Stimulated activated CD8-positive, alpha-beta memory T cell treated with anti-CD3 and anti-CD28 coated beads, Interleukin-2, amount 100 ng/mL, for 48 hours (primary cell): ENCODE measurements at places on chromosomes 4 and X.

DNA sequence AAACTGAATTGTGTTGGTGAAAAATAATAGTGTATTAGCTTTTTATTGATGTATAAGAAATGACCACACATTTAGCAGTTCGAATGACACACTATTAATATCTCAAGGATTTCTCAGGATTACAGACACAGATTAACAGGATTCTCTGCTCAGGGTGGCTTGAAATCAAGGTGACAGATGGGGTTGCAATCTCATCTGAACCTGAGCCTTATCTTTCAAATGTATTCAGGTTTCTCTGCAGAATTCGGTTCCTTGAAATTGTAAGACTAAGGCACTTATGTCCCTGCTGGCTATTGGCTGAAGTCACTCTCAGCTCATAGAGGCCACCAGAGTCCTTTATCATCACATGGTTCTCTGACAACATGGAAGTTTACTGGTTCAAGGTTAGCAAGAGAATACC lies 1780.1 kb downstream of the ARAP2 start:
- no peak for DNase-seq

- no peak for DNase-seq
These were observed 53.3 kb upstream of the WDR1 start for GRCh38 chr4:10169839-10170387.

- no peak for DNase-seq
These were observed 5.5 kb upstream of the NXF3 start for GRCh38 chrX:103098488-103098887.

- no peak for DNase-seq
These were observed 513.6 kb downstream of the FAT4 start for GRCh38 chr4:125828346-125828745.

DNA sequence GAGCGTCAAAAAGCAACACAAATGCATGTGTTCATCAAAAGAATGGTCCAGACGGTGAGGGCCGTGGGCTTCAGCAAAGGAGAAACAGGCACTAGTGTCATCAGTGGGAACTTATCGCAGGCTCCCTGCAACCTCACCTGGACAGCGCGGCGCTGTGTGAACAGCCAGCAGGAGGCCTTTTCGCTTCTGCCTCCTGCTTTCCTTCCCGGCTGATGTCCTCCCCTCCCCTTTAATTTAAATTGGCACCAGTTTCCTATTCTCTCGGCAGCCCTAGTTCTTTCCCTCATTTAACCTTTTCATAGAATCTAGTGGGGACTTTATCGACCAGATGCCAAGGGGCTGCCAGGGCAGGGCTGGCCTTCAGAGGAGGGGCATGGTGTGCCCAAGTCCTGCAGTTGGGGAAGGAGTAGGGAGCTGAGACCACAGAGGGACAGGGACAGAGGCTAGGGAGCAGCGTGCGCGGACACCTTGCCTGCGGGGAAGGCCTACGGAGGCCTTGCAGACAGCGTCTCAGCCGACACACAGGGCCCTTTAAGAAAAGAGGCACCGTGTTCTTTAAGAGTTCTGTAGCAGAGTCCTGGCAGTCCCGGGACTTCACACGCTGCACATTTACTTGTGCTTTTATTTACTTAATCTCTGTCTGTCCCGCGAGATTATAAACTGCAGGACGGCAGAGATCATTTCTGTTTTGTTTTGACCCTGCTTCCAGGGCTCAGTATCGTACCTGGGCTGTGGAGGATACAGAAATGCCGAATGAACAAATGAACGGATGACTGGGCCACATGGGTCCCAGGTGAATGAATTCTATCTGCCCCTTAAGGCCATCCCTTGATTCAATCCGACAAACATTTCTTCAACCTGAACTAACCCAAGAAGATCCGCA lies 8.4 kb upstream of the SORBS2 start:
- DNase-seq: no peak

DNA sequence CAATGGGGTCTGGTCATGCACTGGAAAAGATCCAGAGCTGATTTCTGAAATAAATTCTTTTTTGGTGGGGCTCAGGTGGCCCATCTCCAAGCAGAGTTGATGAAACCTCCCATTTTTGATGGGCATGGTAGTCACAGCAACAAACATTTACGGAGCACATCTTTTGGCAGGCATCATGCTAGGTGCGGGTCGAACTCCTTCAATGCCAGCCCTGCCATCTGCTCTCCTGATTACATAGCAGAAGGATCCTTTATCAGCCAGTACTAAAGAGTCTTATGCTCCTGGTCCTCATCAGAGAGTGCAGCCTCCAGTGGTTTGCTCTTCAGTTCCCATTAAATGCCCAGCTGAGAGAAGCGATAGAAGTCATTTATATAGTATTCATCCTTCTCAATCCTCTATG lies 121.7 kb downstream of the GRXCR1 start:
- no peak for DNase-seq

DNA sequence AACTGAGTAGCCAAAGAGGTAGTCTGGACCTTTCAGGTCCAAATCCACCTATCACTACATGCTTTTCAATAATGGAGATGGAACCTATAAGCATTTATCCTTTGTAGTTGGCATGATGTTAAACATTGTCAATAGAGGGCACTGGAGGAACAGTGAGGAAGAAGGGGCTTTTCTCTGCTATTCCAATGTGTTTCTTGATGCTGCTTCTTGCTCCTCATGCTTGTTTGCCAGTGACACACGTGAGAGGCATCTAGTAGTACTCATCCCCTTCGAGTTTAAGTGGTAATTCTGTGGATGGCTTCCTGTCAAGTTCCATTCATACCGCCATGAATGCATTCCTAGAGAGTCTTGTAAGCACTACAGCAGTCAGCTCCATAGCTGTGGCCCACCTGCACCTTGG lies 84.0 kb downstream of the NAA11 start:
- DNase-seq: no peak

DNA sequence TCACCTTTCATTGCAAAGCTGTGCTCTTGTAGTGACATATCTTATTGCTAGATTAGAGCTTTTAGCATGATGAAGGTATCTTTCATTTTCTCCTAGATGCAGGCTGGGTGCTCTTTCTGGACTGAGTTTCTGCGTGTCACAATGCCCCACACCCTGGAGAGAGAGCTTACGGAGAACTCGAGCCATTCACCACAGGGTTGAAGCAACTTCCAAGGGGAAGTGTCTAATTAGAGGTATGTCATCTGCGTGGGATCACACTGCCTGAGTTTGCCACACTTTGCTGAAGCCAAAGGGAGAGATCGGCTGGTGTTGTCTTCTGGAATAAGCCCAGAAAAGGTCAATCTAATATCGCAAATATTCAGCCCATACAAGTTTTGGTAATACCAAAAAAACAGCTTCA lies 179.3 kb upstream of the MBNL3 start:
- no peak for DNase-seq

DNA sequence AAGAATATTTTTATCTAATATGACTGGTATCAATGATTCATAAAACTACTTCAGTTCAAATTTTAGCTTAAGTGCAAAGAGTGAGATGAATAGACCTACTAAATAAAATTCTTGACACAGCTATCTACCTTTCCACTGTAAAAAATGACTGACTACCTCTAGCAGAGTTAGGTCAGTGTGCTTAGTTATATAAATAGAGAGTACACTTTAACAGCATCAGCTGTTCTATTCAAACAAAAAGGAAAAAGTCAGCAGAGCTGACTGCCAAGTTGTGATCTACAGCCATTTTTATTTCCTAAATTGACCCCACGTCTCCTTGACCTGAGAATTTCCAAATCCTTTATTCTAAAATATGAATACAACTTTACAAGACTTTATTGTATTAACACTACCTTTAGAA lies 262.4 kb downstream of the CAMK2D start:
- DNase-seq: no peak

- DNase-seq: no peak
These were observed 23.4 kb upstream of the HTRA3 start for GRCh38 chr4:8245884-8246833.

- no peak for DNase-seq
These were observed 623.6 kb upstream of the TENM3 start for GRCh38 chr4:181619651-181620050.

DNA sequence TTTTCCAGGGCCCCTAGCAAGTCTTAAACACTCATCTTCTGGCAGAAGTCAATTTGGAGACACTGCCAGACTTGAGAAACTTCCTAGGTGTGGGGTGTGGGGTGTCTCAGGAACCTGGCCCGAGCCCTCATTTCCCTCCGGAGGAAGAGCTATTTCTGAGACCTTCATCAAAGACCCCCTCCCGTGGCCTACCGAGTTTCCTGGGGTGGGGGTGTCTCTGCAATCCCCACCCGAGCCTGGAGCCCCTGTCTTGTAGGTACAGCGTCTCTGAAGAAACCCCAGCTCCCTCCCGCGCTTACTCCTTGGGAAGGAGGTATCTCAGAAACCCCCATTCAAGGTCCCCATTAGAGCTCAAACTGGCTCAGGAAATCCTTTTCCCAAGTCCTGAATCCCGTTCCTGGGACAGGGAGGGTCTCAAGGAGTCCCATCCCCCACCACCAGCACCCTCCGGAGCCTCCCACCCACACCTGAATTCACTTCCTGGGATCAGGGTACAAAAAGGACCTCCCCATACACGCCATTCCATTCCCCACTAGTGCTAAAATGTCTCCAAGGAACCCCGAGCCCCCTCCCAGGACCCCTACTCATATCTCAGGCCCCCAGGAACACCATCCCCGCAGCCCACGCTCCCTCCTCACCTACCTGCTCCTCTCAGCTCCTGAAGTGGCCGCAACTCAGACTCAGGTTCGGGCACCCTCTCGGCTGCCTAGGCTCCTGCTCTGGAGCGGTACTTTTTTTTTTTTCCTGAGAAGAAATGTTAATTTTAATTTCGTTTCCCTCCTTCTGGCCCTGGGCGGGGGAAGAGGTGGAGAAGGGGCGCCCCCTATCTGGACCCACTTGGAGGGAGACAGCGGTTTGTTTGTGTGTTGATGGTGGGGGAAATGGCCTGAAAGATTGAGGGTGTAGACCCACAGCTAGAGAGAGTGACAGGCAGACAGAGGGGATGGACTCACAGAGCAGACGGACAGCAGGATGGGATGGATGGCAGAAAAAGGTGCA lies 1.1 kb downstream of the SLC38A5 start:
- peak; percentile 33 for DNase-seq

GRCh38 chr4:14877246-14878225 lies 124.7 kb upstream of the CPEB2 start:
- no peak for DNase-seq

- DNase-seq: no peak
These were observed 108.2 kb downstream of the EGF start for GRCh38 chr4:110020646-110021443.

DNA sequence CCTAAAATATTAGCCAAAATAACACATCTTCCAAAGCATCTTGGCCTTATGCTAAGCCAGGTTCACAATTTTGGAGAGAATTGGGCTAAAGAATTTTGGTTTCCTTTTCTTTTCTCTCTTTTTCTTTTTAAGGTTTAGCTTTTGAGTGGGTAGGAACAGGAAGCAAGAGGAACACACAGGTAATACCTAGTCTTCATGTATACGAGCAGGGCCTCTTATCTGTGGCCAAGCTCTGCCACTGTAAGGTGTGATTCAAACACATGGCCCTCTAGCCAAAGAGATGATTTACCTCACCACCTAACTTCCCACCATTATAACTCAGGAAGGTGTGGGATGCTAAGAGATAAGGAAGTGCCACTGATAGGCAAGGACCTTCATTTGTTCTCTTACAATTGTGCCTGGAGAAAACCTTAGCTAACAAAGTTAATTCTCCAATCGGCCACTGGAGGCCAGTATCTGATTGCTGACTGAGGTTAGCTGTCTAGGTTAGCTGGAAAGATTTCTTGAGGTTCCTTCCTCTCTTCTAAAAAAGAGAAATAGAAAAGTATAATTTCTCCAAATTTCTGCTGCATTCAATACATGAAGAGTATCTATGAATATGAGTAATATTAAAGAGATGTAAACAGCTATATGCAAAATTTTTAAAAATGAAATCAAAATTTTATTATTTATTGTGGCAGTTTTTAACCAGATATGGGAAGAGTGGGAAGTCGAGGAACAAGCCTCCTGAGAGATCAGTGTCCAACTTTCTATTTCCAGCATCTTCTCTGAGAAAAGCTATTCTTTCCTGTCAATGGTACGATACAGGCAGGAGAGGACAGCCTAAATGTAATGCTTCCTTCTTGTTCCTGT lies 30.1 kb upstream of the BBS7 start:
- DNase-seq: peak; percentile 10

- no peak for DNase-seq
These were observed 193.6 kb downstream of the SOWAHB start for GRCh38 chr4:76704133-76704881.

DNA sequence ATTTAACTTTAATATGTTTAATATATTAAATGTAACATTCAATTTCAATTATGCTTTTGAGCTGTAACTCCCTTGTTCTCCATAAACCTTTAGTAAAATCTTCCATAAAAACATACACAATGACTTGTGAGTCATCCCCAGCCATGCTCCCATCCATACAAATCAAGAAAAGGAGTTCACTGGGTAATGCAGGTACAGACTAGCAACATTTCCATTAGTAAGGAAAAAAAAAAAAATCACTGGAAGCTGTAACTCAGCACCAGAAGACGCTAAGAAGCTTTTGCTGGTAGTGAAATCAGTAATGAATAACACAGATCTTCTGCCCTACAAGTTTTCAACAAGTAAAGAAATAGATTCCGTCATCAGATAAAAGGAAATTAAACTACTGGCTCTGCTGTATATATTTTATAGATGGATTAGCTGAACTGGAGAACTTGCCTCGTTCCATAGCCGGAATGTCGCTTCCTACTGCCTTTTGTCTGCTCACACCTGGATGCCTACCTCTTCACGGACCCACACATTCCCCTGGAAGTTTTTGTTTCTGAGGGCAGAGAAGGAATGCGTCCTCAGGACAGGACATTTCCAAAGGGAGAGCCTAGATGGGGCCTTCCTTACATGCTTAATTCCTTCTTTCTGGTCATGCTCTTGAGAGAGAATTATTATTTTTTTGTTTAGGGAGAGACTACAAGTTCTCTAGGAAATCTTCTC lies 298.4 kb upstream of the ANKRD50 start:
- no peak for DNase-seq

- DNase-seq: no peak
These were observed 88.6 kb downstream of the PALLD start for GRCh38 chr4:168585168-168586091.

GRCh38 chr4:153741541-153741940 lies 18.3 kb downstream of the RNF175 start:
- DNase-seq: no peak
